ENCODE measurements at places on chromosomes 13 and 19.

GRCh38 chr19:19137556-19138108, 646 bp downstream of the TMEM161A start:
- peak; percentile 54 for DNase-seq

DNA sequence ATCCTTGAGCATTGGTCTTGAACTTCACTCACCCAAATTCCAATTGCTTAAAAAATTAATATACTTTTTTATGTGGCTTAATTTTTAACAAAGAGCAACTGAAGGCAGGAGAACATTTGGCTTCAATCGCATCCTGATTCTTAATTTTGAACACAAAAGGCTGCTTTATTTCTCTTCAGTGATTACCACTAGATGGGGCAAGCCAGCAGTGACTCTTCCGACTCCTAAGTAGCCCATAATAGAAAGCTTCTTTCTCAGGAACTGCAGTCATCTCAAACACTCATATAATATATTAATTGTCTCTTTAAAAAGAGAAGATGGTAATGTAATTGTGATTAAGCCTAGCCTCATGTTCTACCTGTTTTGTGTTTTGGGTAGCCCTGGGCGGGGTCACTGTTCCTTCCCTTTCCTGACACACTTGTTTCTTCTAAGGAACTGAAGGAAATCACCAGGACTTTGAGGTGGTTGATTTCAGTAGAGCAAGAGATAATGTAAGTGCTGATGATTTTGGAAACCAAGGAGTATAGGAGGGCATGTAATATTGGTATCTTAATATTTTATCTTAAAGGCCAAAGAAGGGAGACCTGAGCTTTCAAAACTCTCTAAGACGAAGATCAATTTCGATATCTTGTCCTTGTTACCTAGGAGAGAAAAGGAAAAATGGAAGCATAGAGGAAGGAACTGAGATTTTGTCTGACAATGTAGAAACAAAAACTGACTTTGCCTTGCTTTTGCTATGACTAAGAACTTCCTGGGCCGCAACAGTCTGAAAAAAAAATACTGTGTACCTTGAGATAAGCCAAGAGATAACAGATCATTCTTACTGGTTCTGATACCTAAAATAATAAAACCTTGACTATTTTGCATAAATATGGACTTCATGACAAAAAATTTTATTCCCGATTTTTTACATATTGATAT, 73.1 kb downstream of the TNFSF13B start:
- peak; percentile 23 for DNase-seq

DNA sequence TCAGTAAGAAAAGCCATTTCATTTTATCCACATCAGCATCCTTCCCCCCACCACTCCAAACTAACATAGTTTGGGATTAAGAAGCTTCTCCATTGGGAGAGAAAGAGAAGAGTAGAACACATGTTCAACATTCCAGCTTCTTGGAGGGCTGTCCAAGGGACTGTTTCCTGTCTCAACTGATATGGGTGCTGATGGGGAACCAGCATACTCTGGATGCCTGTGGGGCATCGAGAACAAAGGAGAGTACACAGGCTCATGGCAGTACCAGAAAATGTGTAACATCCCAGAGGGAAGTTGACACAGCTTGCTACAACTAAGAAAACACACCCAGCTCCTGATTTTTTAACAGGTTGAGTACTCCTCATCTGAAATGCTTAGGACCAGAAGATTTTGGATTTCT, 24.7 kb downstream of the SUCLA2 start:
- no peak for DNase-seq

DNA sequence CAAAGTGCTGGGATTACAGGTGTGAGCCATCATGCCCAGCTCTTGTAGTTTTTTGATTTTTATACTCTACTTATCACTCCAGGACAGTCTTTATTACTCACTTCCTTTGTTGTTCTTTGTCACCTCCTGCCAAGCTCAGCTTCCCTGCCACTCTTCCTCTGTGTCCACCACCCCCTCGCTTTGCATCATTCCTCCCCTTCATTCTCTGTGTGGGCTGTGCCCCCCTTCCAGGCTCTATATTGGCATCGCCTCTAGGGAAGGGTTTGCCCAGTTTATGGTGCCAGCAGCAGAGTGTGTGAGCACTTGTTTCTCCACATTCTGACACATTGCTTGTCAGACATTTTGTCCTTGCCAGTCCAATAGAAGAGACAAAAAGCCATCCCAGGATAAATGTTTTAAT, 15.1 kb downstream of the ZNF302 start:
- DNase-seq = no peak

DNA sequence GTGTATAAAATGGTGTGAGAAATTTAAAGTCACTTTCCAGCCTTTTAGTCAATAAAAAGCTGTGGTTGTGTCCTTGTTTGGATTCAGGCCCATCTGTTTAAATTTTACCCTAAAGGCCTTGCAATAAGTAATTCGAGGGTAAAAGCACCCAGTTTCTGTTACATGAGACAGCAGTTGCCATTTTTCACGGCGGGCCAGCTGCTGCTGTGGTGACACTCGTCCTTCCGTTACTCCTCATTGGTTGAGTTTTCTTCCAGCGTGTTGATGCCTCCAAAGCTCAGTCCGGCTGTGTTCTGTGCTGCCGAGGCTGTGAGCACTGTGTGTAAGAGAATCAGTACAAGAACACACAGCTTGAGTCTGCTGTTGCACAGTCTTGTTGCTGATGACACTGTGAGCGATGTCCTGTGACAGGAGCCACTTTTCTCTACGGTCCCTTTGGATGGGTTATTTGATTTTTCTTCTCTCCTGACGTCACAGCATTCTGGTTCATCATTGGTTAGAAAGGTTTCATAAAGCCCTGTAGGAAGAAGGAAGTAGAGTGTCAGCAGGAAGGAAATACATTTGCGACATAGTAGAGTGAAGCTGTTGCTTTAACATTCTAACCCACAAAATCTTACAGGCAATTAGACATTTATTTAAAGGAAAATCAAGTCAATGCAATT, 602.5 kb upstream of the ARGLU1 start:
- peak; percentile 57 for DNase-seq

DNA sequence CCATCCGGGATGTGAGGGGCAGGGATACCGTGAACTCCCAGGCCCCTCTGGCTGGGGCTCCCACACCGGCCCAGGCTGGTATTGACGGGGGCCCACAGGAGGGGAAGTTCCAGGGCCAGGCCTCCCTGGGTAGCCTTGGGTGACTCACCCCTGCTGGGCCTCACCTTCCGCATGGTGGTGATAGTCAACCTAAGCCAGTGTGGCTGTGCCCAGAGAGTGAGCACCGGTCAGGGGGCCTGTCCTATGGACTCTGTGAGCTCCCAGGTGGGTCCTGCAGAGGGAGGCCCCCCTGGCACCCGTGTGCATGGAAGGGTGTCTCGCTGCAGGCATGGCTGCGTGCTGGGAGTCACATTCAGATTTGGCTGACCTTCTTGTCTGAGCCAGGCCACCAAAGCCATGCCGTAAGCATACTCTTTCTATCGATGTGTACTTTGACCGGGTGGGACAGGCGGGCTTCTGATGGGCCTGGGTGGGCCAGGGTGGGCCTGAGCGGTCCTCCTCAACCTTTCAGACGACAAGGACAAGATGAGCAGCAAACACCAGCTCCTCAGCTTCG, 27.6 kb downstream of the DHX34 start:
- peak; percentile 24 for DNase-seq

GRCh38 chr19:46924874-46925547, 64.2 kb downstream of the ARHGAP35 start:
- no peak for DNase-seq

DNA sequence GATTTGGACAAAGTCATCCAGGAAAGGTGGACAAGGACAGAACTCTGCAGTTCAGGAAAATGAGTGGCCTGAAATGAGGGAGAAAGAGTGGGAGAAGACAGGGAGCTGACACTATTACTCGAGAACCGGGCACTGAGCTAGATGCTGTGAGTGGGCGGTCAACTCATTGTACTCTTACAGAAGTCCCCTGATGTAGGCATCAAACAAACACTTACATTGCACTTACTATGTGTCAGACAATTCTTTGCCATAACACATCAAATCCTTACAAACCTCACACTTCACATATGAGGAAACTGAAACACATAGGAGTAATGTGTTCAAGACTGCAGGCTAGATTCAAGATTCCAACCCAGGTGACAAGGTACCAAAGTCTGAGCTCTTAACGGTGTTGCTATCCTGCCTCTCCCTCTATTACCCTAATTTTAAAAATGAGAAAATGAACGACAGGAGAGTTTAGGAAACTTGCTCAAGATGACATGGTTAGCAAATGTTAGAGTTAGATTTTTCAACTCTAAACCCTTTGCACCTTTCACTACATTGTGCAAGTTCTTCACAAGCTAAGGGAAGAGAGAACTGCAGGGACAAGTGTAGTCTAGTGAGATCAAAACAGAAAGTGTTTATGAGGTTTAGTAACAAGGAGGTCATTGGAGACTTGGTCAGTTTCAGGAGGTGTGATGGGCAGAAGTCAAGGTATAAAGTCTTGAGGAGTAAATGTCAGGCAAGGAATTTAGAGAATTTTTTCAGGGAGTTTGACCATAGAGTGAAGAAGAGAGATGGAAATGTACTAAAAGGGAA, 4.9 kb upstream of the MEDAG start:
- no peak for DNase-seq

GRCh38 chr19:40191836-40192646, 815 bp downstream of the MAP3K10 start:
- DNase-seq = peak; percentile 88

DNA sequence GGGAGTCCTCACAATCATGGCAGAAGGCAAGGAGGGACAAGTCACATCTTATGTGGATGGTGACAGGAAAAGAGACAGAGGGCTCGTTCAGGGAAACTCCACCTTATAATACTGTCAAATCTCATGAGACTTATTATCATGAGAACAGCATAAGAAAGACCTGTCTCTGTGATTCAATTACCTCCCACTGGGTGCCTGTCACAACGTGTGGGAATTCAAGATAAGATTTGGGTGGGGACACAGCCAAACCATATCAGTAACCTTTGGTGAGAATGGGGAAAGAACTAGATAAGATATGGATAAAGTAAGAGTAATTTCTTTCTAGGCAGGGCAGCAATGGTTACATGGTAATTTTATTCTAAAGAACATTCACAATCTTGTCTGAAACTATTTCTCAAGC, 344.9 kb upstream of the KLF12 start:
- no peak for DNase-seq

GRCh38 chr19:41792513-41793413, 3.6 kb upstream of the CEACAM3 start:
- DNase-seq = peak; percentile 50

DNA sequence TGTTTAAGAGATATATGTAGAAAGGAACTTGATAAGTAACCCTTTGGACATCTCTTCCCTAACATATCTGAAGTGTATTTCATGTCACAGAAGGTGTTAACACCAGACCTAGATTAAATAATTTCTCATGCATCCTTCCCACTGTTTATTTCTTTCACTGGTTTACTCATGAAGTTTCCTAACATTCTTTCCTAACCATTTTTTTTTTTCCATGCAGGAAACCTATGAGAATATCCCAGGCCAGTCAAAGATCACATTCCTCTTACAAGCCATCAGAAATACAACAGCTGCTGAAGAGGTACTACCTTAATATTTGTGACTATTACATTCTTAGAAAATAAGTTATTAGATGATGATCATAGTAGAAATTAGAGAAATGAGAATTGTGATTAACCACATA, 28.8 kb downstream of the IPO5 start:
- no peak for DNase-seq

- no peak for DNase-seq
These were observed 367.1 kb downstream of the NDFIP2 start for GRCh38 chr13:79847882-79848592.

GRCh38 chr19:10660346-10660745, 6.2 kb downstream of the ILF3 start:
- no peak for DNase-seq

DNA sequence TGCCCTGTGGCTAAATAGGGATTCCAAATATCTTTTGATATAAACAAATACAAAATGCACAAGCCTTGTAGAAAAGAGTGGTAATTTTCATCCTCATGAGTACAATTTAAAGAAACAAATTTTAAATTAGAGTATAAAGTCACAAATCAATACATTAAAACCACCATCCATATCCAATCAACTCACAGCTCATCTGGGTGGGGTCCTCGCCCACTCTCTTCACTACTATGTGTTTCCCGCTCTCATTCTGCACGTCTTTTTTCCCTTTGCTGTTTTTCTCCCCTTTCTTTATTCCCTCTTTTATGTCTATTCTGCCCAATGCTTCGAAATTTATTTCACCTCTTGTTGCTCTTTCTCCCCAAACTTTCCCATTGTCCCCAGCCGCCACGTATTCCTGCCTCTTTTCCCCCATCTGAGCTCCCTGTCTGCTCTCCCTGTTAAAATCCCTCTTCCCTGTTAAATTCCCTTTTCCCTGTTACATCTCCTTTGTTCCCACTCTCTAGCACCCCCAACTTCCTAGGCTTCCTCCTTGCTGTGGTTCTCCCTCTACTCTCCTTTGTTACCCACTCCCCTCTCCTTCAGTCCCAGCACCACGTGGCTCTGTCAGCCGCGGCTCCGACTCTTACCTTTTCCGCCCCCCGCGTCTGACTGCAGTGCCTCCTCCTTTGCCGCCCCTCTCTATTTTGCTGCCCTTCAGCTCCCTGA, 1.3 kb downstream of the ZNF616 start:
- DNase-seq = peak; percentile 61

GRCh38 chr13:100602493-100603111, 14.0 kb upstream of the GGACT start:
- no peak for DNase-seq
